ENCODE measurements at places on chromosomes 1 and 21.

DNA sequence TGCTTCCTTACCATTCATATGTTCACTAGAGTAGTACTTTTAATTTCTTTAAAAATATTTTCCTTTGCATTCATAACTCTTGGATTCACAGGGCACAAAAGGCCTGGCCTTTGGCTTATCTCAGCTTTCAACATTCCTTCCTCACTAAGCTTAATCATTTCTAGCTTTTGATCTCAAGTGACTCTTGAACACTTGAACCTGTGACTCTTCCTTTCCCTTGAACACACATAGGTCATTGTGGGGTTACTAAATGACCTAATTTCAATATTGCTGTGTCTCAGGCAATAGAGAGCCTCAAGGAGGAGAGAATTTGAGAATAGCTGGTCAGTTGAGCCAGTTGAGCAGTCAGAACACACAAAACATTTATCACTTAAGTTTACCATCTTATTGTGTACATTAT is 49.9 kb downstream of the COL11A1 start:
- DNase-seq = no peak

GRCh38 chr1:154772606-154773506 is 97.2 kb downstream of the KCNN3 start:
- no peak for DNase-seq

DNA sequence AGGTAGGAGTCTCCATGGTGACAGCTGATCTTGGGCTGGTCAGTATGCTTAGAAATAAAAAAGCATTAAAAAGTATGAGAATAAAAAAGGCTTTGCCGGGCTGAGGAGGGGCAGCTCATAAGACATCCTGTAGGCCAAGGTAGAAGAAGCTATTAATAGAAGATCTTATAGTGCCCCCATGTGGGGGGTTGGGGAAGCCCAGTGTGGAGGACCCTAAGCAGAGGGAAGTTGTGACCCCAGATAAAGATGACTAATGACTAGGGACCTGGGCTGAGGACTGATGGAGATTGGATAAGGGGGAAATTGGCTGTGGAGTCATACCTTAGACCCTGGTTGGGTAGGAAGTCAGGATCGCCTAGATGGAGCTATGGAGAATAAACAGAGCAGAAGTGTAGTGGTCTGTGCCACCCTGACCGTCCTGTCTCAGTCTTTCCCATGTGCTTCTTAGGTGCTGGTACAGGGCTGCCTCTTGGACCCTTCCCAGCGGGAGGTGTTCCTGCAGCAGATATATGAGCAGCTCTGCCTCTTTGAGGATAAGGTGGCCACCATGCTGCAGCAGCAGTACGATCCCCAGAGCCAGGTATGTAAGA is 25.0 kb downstream of the SZT2 start:
- peak; percentile 60 for DNase-seq

DNA sequence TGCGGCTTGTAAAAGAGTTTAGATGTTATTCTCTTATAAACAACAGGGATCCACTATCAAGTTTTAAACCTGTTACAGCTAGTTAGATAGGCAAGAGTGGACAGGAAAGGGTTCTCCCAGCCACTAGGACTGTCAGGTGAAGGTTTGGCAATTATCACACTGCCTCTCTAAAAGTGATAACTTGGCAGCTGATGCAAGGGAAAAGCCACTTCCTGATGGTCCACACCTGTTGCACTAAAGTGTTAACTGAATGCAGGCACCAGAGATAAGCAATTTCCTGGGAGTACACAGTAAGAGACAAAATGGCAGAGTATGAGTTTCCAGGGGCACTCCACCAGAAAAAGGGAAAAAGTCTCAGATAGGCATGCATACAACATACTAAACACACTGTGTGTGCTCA is 99.4 kb downstream of the VAV3 start:
- no peak for DNase-seq

GRCh38 chr1:205505791-205506190 is 1.3 kb downstream of the CDK18 start:
- DNase-seq = no peak
